GM12892 (cell line): ENCODE measurements at places on chromosomes 3 and 15.

DNA sequence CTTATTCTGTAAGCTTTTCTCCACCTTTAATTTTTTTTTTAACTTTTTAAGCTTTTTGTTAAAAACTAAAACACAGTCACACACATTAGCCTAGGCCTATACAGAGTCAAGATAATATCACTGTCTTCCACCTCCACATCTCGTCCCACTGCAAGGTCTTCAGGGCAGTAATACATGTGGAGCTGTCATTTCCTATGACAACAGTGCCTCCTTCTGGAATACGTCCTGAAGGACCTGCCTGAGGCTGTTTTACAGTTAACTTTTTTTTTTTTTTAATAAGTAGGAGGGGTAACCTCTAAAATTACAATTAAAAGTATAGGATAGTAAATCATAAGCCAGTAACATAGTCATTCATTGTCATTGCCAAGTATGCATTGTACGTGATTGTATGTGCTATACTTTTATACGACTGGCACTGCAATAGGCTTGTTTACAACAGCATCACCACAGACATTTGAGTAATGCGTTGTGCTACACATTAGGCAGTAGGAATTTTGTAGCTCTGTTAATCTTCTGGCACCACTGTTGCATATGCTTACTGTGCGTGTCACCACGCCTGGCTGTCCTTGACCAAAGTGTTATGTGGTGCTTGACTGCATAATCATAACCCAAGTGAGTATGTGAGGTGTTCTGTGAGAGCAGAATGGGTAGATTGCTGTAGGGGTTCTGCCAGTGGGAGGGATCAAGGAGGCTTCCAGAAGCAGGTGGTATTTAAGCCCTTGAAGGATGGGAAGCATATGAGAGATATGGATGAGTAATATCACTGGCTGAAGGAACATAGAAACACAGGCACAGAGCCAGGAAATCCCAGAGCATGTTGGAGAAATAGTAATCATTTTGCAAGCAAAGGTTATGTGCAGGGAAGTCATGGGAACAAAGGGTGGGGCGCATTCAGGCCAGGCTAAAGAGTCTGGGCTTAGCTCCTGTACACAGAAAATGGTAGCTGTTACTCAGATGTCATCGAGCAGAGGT lies 18.3 kb downstream of the FBXO22 start:
- no peak for DNase-seq

GRCh38 chr3:170467007-170467406 lies 48.3 kb downstream of the CLDN11 start:
- no peak for DNase-seq

GRCh38 chr3:23263796-23264195 lies 60.7 kb downstream of the UBE2E2 start:
- DNase-seq: no peak

DNA sequence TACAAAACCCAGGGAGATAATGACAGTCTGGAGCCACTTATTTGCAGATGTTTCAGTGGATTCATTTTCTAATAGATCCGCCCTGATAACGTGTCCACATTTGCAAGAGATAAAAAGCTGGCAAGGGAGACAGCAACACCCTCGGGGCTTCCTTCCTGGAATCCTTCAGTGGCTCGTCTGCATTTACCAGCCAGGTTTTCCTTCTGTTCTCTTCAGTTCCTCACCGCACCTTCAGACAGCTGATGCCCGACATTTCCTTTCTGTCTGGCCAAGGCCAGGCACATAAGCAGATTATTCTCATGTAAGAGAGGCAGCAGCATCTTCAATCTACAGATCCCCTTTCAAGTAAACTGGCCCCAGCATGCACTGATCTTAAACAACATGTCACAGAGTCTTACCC lies 56.2 kb upstream of the SPATA12 start:
- DNase-seq: no peak

- no peak for DNase-seq
These were observed 76.2 kb downstream of the CORO2B start for GRCh38 chr15:68654786-68655560.

GRCh38 chr3:122858373-122858772 lies 63.5 kb downstream of the SLC49A4 start:
- no peak for DNase-seq

- DNase-seq: no peak
These were observed 440.6 kb downstream of the MCTP2 start for GRCh38 chr15:94671858-94672532.

DNA sequence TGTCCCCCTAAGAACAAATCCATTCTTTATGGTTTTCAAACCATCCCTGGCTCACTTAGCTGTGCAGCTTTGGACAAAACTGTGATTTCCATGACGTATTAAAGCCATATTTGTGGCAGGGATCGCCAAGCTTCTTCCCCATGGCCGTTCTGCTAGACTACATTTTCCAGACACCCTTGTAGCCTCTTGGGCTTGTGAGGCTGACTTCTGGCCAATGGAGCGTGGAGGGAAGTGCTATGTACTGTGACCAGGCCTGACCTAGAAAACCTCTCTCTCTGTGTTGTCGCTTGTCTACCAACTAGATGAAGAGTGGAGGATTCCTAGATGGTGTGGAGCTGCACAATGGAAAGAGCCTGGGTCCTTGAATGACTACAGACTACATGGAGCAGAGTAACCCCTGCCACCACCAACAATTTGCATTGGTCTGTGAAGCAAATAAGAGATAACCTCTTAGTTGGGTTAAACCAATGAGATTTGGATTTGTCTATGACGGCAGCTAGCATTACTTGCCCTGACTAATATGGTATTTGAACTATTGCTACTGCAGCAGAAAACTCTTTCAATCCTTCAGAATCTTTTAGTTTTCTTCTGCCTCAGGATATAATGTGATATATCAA lies 22.1 kb upstream of the MGLL start:
- no peak for DNase-seq

GRCh38 chr3:171680726-171681411 lies 129.4 kb downstream of the PLD1 start:
- no peak for DNase-seq

DNA sequence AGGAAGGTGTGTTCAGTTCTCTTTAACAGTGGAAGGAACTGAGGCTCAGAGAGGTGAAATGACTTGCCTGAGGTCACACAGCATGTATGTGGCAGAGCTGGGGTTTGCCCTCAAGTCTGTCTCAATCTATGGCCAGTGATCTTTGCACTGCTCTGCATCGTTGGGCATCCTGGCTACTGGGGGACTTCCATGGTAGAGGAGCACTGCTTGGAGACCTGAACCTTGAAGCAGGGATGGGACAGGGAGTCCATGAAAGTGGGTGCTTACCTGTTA lies 2.0 kb downstream of the CORO2B start:
- DNase-seq: no peak

DNA sequence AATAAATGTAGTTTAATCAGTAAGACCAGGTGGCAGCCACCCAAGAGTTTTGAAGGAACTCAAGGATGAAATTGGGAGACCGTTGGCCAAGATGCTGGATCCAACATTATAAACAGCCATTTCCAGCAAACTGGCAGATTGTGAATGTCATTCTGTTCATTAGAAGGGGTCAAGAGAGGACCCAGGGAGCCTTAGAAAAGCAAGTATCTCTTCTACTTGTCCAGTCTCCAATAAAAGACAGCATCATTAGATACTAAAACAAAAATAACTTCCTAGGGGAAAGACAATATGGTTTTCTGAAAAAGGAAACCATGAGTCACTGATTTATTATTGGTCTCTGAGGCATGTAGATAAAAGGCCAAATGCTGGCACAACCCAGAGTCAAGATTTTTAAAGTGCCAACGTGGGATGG lies 67.9 kb downstream of the GADL1 start:
- no peak for DNase-seq

GRCh38 chr15:73171711-73172110 lies 119.4 kb downstream of the NEO1 start:
- DNase-seq: no peak

DNA sequence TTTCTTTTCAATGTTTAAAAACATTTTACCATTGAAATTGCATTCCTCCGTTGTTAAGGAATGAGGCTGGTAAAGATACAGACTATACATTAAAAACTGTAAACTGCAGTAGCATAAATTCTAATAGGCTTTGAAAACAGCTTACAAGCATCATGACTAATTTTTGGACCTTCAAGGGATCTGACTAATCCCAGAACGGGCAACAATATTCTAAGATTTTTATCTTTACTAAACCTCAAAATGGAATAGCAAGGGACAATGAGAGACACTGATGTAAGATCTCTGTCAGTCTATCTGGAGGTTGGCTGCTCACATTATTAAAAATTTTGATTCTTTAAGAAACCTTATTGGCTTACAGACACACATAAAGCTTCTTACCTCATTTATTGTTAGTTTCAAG lies 74.7 kb downstream of the BTD start:
- no peak for DNase-seq

DNA sequence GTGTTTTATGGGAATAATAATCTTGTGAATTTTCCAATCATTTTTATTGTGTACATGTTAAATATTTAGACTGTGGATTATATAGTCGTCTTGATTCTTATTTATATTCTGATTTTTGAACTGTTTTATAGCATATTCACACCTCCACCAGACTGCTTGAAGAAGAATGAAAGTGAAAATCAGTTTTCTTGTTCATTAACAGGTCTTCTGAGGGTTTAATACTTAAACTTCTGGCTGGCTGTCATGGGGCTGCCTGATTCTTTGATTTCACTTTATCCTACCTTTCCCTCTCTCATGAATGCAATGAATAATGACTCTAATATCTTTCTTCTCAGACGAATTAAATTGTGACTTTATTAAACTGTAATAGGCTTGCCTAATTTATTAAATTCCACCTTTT lies 56.2 kb downstream of the ATP2C1 start:
- DNase-seq: no peak
